Stimulated activated CD4-positive, alpha-beta T cell treated with anti-CD3 and anti-CD28 coated beads, Interleukin-2, amount 100 ng/mL, for 24 hours (primary cell): ENCODE measurements at places on chromosomes 13 and 19.

GRCh38 chr19:6894313-6894712 is 6.9 kb downstream of the ADGRE1 start:
- DNase-seq, result no peak

- DNase-seq, result no peak
These were observed 21.6 kb downstream of the LTBP4 start for GRCh38 chr19:40622773-40623075.

- DNase-seq, result peak; percentile 85
These were observed 13.3 kb downstream of the PALM3 start for GRCh38 chr19:14048443-14049153.

DNA sequence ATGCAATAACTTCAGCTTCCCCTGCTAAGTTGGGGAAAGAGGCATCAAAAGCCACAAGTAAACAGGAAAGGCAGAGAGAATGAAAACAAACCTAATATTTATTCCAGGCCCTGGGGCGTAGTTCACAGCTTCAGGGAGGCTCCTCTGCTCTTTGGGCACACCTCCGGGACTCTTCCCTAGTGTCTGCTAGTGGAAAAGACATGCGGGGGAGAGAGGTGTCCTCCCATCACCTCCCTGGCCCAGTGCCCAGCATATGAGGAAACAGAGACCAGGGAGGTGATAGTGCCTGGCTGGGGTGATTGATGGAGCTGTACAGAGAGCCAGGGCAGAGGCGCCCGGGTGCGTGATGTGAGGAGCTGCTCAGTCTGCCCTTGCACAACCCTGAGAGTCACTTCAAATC is 71.0 kb downstream of the RASL11A start:
- DNase-seq, result no peak

DNA sequence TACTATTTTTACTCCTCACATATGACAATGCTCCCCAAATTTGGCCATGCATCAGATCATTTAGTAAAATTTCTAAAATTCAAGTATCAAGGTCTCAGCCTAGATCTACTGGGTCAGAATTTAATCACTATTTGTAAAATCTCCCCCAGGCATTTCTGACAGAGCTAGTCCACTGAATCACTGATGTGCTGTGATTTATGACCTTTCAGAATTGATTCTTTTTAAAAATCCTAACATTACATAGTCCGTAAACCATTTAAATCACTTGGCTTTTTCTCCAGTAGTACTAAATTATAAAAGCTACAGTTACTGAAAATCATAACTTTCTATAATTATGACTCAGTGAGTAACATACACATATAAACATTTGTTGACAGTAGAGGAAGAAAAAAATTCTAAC is 92.8 kb upstream of the RAP2A start:
- no peak for DNase-seq

- no peak for DNase-seq
These were observed 807.1 kb downstream of the DIAPH3 start for GRCh38 chr13:59356607-59357006.

DNA sequence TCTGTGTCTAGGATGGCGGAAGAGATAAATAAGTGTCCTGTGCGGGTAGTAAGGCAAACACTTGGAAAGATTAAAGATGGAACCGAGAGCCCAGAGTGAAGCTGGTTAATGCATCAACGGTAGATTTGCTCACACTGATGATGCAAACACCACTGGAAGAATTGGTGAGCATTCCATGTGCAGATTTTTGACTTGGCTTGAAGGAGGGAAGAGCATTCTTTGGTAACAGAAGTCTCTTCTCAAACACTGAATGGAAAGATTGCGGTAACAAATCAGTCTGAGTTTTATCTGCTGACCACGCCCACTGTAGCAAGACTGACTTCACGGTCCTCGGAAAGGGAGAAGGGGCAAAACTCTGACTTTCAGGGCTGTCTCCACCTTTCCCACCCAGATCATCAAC is 112.5 kb downstream of the COL4A1 start:
- DNase-seq, result no peak

GRCh38 chr19:6720369-6721137 is at the start of gene C3:
Gene C3, minus strand, starts transcription at chr19:6720650. Its CDS starts 61 bp downstream, at chr19:6720589.
- no peak for DNase-seq

GRCh38 chr19:44644402-44645016 is 799 bp downstream of the PVR start:
- DNase-seq, result peak; percentile 22

DNA sequence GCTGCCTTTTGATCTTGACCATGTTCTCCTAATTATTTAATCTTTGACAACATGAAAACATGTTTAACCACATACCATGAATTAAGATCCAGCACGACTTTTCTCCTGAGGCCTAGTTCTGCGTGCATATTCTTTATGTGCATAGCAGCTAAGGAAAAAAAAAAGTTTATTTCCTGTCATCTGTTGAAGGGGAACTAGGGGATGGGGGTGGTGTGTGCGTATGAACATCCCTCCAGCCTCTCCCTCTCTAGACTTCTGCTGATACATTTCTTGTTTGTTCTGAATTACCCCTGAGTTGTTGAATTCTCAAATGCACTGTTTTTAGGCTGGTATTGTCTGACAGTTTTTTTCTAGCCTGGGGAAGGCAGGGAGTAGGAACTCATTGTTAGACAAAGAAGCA is 543.3 kb downstream of the FGF9 start:
- no peak for DNase-seq
